ENCODE measurements at places on chromosomes 4 and X.

- DNase-seq: no peak
Observed at GRCh38 chrX:44669626-44670025, 127.0 kb upstream of the FUNDC1 start.

DNA sequence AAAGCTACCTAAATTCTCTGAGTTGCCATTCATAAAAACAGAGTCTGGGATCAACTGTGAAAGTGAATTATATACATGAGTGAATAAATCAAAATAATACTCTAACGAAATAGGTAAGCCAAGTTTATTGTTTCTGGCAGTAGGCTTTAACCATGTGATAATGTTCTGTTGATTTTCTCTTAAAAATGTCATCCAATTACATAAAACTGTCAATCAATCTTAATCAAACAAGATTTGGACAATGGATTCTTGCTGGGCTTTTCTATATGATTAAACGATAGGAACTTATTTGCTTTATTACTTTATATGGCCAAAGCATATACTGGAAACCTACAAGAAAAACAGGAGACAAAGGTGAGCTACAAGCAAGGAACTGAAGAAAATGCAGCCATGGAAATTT is 148.8 kb downstream of the INPP4B start:
- no peak for DNase-seq

GRCh38 chr4:63036159-63036866 is 1372.9 kb downstream of the TECRL start:
- DNase-seq: no peak

GRCh38 chr4:61805227-61805626 is 605.1 kb downstream of the ADGRL3 start:
- DNase-seq: no peak

DNA sequence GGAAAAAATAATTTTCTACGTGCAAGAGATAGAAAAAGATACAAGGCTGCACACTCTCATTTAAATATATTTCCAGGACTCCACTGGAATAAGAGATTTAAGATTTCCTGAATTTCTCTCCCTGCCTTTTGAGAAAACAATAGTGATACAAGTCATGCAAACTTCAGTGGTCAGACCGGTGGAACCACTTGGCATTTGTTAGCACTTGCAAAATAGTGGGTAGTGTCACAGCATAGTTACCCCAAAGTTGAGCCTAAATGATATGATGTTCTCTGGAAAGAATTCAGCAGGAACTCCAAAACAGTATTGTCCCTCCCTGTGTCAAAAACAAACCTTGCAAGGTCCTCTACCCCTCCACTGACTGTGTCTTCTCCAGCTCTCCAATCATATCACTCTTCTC is 102.3 kb downstream of the ANKRD50 start:
- no peak for DNase-seq

GRCh38 chr4:113349430-113349829 is 300.0 kb downstream of the ANK2 start:
- DNase-seq: no peak

DNA sequence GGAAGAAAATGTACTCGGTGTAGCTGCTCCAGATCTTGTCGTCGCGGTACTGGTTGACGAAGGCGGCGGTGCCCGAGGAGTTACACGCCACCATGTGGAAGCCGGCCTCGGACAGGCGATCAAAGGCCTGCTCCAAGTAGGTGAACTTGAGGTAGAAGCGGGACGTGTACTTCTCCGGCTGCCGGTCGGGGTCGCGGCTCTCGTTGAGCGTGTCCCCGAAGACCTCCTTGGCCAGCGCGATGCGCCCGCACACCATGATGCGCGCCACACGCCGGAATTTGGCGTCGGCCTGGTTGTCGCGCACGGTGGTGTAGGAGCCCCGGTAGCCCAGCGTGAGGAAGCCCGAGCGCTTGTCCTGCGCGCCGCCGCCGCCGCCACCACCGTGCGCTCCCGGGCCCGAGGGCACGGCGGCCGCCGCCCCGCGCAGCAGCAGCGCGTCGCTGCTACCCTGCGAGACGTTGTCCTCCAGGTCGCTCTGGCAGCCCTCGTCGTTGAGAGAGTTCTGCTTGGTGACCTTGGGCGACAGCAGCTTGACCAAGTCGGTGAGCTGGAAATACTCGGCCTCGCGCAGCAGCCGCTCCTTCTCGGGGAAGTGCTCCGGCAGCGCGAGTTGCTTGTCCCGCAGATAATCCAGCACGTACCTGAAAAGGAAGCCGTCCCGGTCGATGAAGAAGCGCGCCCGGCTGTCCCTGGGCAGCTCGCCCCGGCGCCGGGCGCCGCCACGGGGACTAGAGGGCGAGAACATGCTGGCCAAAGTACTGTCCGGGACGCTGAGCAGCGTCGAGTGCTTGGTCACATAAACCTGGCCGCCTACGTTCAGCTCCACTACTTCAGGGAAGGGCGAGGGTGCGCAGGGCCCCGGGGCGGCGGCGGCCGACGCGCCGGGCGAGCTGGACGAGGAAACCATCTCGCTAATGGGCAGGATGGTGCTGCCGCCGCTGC is 775 bp downstream of the KCTD8 start:
- peak; percentile 28 for DNase-seq

GRCh38 chrX:51182545-51182944 is 150.1 kb upstream of the NUDT10 start:
- no peak for DNase-seq

DNA sequence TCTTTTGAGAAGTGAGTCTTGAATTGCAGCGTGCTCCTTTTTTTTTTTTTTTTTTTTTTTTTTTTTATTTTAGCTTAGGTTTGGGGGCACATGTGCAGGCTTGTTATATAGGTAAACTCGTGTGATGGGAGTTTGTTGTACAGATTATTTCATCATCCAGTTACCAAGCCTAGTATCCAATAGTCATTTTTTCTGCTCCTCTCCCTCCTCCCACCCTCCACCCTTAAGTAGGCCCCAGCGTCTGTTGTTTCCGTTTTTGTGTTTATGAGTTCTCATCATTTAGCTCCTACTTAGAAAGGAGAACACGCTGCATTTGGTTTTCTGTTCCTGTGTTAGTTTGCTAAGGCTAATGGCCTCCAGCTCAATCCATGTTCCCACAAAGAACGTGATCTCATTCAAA is 81.3 kb upstream of the TSPAN5 start:
- no peak for DNase-seq

- DNase-seq: peak; percentile 65
Observed at GRCh38 chr4:1192091-1192492, 19.7 kb upstream of the SPON2 start.

DNA sequence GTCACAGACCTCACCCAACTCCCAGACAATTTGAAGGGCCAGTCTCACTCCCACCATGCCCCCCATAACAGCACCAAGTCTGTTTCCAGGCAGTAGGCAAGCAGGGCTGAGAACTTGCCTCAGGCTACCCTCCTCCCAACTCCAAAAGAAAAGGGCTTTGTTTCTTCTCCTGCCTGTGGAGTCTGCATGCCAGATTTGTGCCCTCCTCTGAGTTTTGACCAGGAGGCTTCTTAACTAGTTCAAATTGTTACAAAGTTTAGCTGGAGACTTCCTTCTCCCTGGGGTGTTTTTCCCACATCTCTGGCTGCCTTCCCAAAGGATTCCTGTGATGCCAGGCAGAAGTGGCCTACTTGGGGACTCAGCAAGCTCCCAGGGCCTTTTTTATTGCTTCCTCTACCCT is 29.6 kb downstream of the PBDC1 start:
- no peak for DNase-seq

DNA sequence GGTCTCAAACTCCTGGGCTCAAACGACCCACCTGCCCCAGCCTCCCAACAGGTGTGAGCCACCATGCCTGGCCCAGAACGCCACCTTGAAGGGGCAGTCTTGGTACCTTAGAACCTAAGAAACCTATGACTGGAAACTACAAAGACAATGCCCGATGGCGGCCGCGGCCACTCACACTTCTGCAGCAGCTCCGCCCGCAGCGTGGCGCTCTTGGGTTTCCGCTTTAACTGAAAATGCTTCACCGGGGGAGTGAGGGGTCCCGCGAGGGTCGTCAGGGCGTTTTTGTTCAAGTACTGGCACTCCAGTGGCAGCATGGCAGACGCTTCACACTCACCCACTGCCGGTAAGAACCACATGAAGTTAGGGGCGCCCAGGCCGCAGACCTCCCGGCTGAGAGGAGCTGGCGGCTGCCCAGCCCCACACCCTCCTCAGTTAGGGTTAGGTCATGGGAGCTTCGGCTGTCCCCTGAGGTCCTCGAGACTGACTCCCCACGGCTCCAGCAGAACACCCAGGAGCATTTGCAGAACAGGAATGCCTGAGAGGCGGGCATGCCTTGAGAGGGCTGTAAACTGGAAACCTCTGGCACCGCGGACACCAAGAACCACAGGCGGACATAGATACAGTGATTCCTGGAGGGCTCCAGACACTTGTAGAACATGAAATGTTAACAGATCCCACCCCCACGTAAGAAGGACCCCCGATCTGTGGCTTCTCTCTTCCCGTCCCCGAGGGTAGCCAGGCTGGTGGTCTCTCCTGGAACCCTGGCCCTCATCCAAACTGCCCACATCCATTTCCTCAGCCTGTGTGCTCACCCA is 19.0 kb downstream of the NELFA start:
- DNase-seq: no peak

DNA sequence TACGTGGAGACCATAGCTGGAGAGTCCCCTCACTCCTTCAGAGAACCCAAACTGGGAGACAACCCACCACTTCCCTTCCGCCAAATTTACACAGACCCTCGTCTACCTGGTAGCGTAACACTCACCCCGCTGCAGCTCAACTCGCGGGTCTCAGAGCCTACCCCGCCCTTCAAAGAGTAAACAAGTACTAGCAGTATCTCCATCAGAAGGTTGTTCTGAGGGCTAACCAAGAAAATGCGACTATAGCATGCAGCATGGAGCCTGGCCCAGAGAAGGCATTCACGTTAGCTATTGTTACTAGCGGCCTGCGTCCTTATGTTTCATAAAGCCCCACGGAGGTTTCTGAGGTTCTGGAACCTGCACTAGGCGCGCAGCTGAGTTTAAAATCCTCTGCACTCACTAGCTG is 531 bp upstream of the MANBA start:
- no peak for DNase-seq

DNA sequence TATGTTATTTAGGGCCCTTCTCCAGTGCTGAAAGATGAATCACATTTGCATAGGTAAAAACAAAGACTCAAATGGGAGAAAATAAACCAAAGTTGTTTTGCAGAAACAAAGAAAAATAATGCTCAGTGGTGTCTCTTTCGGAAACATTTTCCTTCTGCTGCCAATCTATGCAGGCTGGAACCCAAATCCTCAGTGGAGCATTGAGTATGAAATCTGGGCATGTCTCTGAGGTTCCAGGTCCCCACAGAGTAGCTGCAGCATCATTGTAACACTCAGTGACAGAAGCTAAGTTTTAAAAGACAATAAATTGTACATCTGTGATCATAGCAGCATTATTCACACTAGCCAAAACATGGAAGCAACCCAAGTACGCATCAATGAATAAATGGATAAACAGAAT is 303.6 kb downstream of the FBXW7 start:
- DNase-seq: no peak

DNA sequence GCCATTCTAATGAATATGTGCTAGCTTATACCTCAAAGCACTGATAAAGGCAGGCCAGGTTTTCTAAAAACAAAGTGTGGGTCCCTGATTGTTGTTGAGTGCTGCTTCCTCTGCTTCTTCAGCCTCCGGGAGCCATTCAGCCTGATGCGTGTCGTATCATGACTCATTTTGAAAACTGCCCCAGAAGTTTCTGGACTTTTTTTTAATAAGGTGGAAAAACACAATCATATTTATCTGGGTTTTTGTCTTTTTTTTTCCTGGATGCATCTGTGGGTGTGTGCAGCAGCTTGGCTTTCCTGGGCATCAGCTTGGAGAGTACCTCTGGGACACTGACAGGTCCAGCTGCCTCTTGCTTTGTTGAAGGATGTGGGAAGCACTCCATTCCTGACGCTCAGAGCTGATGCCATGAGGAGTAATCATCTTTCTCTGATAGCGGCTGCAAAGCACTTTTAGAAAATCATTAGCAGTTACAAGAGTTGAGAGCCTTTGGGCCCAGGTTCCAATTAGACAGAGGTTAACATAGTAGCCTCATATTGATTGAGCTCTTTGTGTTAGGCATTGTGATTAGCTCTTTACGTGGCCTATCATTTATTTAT is 66.9 kb downstream of the PARM1 start:
- DNase-seq: no peak

DNA sequence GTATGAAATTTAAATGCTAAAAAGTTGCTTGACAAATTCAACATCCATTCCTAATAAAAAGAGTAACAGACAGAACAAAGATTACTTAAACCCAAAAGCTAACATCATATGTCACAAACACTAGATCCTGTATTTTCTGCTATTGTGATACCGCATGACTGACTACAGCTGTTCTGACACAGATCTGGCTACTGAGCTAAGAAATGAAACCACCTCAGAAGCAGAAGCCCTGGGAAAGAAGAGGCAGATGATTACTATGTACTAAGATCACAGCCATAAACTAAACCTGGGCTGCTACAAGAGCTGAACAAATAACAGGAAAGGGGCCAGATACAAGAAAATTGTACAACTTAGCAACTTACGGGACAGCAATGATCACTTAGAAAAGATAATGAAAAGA is 9.4 kb downstream of the LETM1 start:
- DNase-seq: no peak

DNA sequence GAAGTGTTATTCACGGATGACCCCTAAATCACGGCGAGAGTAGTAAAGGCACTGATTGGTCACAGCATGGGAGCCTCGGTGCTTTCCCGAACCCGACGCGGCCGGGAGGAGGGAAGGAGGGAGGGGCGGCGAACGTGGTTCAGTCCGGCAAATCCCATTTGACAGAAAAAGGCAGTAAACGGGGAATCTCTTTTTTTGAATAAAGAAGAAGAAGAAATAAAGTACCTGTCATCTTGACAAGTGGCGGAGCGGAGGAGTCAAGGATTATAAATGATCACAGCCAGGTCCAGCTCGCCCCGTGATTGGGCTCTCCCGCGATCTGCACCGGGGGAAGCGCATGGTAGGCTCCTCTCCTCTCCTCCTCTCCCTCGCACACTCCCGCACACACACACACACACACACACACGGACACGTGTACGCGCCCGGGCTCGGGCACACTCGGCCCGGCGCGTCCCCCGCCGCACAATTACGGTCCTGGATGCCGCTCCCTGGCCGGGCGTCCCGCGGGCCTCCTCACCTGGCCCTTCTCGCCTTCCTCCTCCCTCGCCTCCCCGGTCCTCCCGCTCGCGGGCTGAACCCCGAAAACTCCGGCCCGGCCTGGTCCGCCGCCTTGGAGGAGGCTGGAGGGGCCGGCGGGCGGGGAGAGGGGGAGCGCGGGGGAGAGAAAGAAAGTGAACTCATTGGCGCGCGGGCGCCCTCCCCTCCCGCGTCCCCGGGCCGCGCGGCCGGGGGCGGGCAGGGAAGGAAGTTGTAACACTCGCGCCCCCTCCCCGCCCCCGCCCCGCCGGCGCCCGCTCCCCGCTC is 99.2 kb upstream of the TENM3 start:
- DNase-seq: no peak

GRCh38 chr4:15898902-15899301 is 39.6 kb downstream of the FGFBP1 start:
- no peak for DNase-seq

DNA sequence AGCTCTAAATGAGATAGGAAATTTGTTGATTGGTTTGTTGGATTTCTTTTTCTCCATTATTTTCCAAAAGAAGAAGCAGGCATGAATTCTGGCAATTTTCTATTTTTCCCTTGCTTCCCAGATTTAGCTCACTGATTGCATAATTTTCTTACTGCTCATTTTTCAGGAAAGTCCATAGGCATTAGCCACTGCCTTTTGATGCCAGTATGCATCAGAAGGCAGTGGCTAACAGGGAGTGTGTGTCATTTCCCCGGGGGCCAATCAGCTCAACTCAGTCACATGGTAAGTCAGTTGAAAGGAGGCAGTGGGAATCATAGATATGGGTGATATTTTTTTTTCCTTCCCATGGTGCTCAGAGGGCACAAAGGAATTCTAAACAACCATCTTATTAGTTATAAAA is 156.7 kb downstream of the TRIML1 start:
- DNase-seq: no peak
